ENCODE measurements at places on chromosomes 1 and 21. TPM values are rescaled to one million over a fixed set of nuclear protein-coding genes. Genes with fewer than 3 reads are reported as not detected.

TMPRSS3 gene
- total RNA-seq = 0.17 TPM

DNA sequence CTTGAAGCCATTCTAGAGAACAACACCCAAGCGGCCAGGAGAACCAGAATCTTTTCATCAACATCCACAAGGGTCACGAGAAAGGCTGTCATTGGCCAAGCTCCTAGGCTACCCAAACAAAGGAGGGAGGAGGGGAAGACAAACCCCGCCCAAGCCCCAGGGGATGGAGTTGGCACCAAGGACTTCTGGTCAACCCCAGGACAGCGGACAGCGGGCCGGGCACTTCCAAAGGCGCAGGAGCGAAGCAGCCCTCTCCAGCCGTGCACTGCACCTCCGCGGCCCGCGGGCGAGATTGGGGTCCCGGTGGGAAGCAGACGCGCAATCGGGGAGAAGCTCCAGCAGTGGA is at the start of gene CLIC6:
CLIC6 (plus strand) TSS at position 192 of the 346 bp plus-strand sequence. CDS start 395 bp downstream, outside the sequence.
- DNase-seq = no peak

DNA sequence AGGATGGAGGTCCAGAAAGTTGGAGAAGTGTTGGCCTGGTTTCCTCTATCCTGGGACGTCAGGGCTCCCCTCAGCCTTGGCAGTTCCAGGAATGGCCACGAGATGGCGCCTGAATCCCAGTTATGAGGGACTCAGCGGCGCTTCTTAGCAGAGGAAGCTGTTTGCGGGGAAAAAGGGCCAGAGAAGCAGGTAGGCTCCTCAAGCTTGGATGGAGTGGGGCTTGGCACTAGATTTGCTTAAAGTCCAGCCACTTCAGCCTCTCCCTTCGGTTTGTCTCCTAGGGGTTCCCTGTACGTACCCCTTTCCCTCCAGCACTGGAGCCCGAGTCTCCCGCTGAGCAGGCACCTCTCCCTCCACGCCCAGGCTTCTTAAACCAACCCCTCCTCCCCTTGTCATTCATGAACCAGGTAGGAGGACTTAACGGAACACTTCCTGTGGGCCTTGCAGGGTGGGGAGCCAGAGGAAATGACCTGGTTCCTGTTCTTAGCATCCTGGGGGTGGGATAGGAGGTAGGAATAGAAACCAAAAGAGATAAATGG is 32.0 kb upstream of the TENT5B start:
- DNase-seq = peak; percentile 57

DNA sequence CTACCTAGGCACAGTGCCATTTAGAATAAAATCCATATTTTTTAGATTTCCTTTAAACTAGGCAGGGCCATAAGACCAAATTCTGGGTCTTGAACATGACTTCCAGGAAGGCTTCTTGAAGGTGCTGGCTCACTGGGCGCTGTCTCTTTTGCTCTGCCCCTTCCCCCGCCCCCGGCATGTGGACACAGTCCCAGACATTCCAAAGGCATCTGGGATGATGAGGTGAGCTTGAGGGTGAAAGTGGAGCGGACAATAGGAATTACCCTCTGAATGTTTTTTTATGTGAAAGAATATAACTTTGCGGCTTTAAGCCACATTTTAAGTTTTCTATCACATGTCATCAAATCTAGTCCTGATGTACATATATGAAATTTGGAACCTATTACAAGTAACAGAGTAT is 29.4 kb downstream of the RWDD3 start:
- no peak for DNase-seq

GRCh38 chr1:165456861-165457260 is 11.9 kb upstream of the RXRG start:
- DNase-seq = no peak

GRCh38 chr1:203464226-203464625 is 11.4 kb upstream of the PRELP start:
- DNase-seq = no peak

- DNase-seq = no peak
These were observed 8.2 kb downstream of the CREG1 start for GRCh38 chr1:167545349-167545748.

RIMS3 gene
- total RNA-seq = 12.5 TPM

- DNase-seq = no peak
These were observed 41.3 kb downstream of the ARID4B start for GRCh38 chr1:235286667-235287066.

- DNase-seq = no peak
These were observed 11.8 kb downstream of the AHCTF1 start for GRCh38 chr1:246919902-246920301.

Data from renal cortical epithelial cell (primary cell).